ENCODE measurements at places on chromosomes 3 and 15.

DNA sequence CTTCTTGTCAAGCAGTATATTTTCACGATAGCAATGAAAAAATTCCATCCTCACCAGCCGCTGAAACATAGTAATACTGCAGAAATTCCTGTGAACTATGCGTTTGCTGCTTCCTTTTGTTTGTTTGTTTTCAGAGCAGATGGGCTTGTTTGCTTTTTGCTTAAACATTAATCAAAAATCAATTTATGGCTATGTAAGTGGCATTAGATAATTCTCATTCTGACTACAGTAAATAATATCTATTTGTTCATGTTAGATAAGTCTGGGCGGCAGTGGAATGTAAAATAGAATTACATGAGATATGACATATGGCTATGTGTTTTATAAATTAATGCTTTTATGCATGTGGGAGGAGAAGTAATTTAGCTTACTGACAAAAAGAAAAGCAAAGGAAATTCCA is 163.7 kb downstream of the PGPEP1L start:
- no peak for DNase-seq

GRCh38 chr3:9870978-9871377 is 9.1 kb downstream of the CIDEC start:
- DNase-seq: no peak

DNA sequence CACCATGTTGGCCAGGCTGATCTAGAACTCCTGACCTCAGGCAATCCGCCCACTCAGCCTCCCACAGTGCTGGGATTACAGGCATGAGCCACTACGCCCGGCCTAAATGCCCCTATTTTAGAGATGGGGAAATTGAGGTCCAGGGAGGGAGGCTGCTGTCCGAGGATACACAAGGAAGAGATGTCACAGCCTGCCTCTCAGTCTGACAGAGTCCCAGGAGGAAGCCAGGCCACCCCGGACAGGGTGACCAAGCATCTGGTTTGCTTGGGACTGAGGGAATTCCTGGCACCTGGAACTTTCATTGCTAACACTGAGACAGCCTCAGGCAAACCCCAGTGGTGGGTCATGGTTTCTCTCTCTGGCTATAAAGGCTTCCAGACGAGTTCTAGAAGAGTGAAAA is 30.6 kb upstream of the ADAMTS7 start:
- DNase-seq: no peak

- peak; percentile 40 for DNase-seq
Observed at GRCh38 chr15:45635191-45635638, 386 bp downstream of the SQOR start.

DNA sequence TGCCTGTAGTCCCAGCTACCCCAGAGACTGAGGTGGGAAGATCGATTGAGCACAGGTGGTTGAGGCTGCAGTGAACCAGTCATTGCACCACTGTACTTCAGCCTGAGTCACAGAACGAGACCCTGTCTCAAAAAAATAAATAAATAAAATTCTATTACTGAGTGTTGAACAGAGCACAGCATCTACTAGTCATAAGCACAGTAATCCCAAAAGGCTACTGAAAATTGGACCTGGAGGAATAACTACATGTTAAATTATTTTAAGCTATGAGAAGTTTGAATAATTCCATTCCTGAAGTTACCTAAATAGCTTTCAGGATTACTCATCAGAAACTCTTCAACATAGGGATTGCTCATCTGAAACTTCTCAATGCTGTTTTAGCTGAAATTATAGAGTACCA is 43.4 kb downstream of the ARMC8 start:
- no peak for DNase-seq

DNA sequence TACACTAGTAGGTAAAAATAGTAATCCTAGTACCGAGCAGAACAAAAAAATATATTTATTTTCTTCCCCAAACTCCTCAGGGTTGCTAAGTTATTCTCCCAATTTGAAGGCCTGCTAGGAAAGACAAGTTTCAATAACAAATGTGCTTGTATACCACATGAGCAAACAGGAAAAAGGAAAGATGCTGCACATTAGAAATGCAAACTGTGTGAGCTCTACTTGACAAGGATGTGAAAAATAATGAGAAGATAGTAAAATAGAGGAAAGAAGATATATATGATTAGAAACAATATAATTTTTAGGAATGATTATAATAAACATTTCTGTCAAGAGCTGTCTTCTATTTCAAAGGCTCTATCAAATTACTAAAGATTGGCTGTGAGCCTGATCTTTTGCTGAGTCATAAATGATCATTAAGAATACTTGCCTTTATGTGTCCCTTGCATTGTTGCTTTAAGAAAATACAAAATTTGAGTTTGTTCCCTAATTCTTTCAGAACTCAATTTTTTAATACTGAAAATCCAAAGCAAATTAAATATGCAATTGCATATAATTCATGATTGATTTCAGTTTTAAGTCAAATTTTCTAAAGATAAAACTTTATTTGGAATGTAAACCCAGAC is 174.2 kb downstream of the NEK10 start:
- no peak for DNase-seq

- no peak for DNase-seq
Observed at GRCh38 chr3:25362118-25362517, 65.9 kb upstream of the RARB start.

GRCh38 chr3:1147326-1147725 is 54.5 kb downstream of the CNTN6 start:
- no peak for DNase-seq

DNA sequence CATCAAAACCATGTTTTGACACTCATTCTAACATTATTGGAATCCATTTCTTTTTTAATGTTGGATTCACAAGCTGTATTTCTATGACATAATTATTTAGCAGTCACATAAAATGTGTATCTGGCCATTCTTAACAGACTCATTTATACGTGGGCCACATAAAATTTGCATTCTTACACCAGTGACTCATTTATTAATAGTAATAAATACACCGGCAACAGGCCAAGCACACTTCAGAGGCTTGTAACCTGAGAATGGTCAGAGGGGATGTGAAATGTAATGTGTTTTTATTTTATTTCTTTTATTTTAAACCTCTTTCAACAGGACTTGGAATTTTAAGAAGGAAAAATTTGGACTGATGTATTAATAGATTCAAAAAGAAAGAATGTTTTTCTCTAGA is 384.9 kb upstream of the RARB start:
- DNase-seq: no peak

DNA sequence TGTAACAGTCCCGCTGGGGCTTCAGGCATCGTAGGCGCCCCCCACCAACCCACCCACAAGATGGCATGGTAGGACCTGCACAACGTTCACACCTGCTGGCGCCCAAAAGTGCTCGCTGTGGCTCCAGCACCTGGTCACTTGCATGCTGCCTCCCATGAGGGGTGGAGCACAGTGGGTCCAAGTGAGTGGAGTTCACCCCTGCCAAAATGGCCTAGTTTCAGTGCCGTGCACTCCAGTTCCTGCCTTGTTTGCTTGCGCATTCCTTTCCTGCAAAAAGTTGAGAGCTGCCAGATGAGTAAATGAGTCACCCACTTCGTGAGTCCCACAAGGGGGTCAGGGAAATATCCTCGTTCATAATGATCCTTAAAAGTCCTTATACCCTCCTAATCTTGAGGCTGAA is 788.7 kb upstream of the DPPA4 start:
- no peak for DNase-seq

DNA sequence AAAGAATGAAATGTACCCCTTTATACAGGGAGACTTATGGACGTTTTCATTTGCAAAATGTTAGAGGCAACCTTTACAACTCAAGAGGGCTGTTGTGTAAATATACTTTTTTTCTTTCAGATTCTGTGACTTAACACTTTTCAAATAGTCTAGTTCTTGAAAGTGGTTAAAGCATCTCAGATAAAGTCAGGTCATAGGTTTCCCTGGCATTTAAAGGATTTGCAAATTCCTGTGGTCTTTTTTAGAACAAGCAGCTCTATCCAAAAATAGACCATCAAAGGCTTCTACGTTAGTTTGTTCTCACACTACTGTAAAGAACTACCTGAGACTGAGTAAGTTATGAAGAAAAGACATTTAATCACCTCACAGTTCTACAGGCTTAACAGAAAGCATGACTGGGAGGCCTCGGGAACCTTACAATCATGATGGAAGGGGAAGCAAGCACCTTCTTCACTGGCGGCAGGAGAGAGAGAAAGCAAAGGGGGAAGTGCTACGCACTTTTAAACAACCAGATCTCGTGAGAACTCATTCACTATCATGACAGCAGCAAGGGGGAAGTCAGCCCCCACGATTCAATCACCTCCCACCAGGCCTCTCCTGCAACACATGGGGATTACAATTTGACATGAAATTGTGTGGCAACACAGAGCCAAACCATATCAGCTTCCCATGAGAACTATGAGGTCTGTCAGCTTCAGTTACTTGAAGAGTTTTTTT is 23.3 kb upstream of the GABRR3 start:
- DNase-seq: no peak

DNA sequence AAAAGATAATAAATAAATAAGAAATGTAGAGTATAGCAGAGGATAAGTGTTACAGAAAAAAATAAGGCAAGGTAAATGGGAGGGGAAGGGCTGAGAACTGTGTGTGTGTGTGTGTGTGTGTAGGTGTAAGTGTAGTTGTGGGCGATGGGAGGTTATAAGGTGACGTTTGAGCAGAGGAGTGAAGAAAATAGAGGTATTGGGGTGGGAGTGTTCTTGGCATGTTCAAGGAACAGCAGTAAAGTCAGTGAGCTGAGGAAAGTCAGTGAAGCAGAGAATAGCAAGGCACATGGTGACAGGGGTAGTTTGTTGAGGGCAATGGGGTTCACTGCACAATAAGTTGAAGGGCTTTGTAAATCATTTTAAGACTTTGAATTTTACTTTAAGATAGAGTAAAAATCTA is 30.9 kb upstream of the ZNF148 start:
- DNase-seq: no peak

DNA sequence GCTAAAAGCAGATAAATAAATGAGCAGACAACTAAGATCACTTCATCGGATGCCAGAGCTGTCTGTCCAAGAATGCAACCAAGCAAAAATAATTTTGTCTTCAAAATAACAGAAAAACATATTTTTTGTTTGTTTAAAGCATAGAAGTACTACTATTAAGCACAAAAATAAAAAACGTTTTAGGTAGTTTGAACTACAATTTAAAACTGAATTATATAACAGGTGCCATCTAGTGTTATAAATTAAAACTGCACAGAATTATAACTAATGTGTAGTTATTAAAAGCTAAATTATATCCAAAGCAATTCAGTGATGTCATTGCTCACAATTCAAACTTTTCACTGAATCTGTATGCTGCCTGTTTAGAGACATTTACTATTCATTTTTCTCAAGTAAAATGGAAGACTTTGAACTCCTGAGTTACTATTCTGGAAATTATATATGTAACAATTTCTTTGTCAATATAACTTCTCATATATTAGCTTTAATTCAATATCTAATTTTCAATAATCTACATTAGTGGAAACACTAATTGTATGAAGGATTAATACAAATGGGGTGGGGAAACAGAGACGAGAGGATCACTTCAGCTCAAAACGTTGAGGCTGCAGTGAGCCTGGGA is 29.5 kb downstream of the LINS1 start:
- DNase-seq: no peak

DNA sequence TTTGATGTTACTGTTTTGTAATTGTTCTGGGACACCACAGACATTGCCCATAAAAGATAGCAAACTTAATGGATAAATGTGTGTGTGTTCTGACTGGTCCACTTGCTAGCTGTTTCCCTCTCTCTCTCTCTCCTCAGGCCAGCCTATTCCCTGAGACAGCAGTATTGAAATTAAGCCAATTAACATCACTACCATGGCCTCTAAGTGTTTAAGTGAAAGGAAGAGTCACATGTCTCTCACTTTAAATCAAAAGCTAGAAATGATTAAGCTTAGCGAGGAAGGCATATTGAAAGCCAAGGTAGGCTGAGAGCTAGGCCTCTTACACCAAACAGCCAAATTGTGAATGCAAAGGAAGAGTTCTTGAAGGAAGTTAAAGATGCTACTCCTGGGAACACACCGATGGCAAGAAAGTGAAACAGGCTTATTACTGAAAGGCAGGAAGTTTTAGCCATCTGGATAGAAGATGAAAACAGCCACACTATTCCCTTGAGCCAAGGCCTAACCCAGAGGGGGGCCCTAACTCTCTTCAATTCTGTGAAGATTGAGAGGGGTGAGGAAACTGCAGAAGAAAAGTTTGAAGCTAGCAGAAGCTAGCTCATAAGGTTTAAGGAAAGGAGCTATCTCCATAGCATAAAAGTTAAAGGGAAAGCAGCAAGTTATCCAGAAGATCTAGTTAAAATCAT is 295.1 kb downstream of the CHST2 start:
- no peak for DNase-seq

GRCh38 chr3:65992106-65992505 is 46.6 kb downstream of the MAGI1 start:
- no peak for DNase-seq

GRCh38 chr15:77479015-77479414 is 58.3 kb downstream of the HMG20A start:
- no peak for DNase-seq

DNA sequence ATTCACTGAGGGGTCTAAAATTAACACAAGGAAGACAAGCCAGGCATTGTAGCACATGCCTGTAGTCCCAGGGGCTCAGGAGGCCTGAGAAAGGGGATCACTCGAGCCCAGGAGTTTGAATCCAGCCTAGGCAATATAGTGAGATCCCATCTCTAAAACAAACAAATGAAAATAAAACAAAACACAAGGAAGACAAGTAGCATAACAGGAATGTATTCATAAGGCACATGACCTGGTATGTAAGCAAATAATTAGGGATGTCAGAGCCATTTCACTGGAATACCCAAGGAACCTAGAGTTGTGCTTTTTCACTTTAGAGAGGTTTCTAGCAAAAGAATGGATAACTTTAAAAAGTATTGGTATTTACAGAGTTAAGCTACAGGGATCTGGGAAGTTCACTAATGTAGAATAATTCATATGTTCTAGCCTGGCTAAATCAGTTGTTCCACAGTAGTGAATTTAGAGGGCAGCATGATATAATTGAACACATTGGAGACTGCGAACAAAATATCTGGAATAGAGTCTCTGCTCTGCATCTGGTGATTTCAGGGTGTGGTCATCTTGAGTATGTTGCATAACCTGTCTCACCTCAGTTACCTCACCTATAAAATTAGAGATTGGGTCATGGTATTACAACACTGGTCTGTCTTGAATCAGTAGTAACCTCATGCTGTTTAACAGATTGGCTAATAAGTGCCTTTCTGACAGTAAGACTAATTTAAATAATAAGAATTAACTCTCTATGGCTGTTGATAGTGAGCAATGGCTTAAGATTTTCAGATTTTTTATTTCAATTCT is 9.3 kb downstream of the GRAMD1C start:
- DNase-seq: no peak

GRCh38 chr15:81643771-81644170 is 269.8 kb upstream of the TMC3 start:
- no peak for DNase-seq

DNA sequence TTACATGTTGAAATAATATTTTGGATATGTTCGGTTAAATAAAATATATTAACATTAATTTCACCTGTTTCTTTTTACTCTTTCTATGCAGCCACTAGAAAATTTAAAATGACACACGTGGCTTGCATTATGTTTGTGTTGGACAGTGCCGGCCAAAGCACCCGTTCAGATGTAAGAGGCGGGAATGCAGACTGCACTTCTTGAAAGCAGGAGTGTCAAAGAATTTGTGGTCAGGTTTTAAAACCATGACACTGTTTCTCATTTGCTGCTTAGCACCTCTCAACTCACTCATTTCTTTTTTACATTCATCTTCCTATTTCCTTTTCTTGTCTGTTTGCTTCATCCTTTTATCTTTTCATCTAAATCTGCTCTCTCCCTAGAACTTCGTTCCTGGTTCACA is 35.3 kb upstream of the MINAR1 start:
- DNase-seq: no peak

- no peak for DNase-seq
Observed at GRCh38 chr3:129233538-129233937, 15.9 kb upstream of the COPG1 start.
